ENCODE measurements at places on chromosomes 5 and 9.
A peak's percentile ranks its signal among the peaks of the same experiment; 100 is the strongest.

DNA sequence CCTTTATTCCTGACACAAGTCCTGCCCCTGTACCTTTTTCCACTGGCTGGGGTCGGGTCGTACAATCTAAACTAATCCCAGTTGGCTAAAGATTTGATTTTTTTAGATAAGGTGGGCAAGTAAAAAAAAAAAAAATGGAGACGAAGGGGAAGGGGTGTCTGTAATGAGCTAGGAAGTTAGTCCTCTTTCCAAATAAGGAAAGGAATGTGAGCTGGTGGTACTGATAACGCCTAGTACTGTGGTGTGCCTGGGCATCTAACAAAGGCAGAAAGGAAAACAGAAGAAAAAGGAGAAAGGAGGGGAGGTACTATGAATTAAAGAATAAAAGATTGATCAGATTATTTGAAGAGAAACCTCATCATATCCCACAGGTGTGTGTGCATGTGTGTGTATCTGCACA is 21.3 kb downstream of the PRDM9 start:
- DNase-seq: no peak

DNA sequence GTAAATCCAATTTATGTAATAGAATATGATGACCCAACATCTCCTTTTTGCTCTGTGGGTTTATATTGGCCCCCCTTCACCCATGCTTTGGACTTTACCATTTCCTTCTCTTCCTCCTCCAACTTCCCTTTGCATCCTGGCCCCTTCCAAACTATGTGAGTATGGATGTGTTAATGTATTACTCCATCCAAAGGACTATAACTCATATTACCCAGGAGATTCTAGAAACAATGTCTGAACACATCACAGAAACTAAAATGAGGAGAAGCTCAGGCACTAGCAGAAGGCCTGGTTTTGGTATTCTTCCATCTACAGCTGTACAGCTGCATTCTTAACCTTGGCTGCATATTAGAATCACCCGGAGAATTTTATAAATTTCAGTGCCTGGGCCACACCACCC is 110.7 kb downstream of the PDE4D start:
- no peak for DNase-seq

- DNase-seq: no peak
Observed at GRCh38 chr5:80705801-80706200, 51.0 kb upstream of the DHFR start.

DNA sequence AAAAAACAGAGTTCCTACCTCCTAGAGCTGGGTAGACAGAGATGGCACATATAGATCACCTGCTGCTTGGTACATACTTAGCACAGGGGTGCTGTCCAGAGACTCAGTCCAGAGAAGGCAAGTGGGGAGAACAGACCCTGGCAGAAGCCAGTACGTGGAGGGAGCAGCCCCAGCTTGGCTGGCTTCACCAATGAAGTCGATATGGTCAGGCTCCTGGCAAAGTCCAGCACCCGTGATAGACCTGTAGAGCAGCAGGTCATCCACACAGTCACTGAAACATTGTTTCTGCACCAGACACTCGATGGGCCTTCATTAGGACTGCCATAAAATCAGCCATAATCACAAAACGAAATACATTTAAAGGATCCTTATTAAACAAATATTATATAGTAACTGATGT is 45.8 kb downstream of the WHRN start:
- DNase-seq: no peak

DNA sequence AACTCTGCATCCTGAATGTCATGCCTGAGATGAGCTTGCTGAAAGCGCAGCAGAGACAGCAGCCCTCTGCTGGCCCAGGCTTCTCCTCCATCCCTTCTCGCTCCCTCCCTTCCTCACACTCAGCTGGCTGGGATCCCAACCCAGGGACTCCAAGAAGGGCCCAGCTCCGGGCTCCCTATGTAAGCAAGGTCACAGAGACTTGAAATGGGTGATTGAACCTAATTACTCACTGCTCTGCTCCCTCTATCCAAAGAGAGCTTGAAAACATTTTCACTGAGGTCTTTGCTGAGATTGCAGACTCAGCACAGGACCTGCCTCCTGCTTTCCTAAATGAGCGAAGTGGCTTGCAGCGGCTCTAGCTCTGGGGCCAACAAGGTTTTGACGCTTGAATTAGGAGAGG is 42.8 kb downstream of the RAPGEF1 start:
- DNase-seq: no peak

GRCh38 chr9:119094086-119094485 is 275.1 kb downstream of the BRINP1 start:
- DNase-seq: no peak

- no peak for DNase-seq
Observed at GRCh38 chr9:82799286-82799685, 263.7 kb downstream of the RASEF start.

- peak; percentile 39 for DNase-seq
Observed at GRCh38 chr9:136665111-136665703, 2.5 kb downstream of the EGFL7 start.

DNA sequence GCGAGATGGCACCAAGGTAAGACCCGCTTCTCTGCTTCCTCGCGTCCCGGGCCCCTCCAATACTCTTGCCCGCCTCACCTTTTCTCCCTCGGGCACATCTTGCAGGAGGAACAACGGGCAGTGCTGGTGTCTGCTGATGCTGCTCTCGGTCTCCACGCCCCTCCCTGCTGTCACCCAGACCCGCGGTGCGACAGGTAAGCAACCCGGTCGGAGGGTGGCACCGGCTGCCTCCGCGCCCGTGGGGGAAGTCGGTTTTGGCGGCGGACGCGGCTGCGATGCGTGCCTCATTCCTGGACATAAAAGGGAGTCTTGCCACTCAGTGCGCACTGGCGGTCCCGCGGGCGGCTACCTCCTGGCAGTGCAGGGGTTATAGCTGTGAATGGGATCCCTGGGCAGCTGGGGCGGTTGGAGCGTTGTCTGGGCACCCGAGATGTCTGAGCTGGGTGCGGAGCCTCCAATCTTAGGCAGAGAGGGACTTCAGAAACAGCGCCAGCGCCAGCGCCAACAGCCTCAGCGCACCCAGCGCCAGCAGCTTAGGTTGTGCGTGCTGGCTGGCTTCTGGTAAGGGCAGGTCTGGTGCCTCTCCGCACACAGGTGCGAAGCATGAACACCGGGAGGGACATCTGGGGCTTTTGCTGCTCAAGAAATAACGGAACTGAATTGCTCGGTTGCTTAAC is 488 bp downstream of the COL15A1 start:
- peak; percentile 12 for DNase-seq

DNA sequence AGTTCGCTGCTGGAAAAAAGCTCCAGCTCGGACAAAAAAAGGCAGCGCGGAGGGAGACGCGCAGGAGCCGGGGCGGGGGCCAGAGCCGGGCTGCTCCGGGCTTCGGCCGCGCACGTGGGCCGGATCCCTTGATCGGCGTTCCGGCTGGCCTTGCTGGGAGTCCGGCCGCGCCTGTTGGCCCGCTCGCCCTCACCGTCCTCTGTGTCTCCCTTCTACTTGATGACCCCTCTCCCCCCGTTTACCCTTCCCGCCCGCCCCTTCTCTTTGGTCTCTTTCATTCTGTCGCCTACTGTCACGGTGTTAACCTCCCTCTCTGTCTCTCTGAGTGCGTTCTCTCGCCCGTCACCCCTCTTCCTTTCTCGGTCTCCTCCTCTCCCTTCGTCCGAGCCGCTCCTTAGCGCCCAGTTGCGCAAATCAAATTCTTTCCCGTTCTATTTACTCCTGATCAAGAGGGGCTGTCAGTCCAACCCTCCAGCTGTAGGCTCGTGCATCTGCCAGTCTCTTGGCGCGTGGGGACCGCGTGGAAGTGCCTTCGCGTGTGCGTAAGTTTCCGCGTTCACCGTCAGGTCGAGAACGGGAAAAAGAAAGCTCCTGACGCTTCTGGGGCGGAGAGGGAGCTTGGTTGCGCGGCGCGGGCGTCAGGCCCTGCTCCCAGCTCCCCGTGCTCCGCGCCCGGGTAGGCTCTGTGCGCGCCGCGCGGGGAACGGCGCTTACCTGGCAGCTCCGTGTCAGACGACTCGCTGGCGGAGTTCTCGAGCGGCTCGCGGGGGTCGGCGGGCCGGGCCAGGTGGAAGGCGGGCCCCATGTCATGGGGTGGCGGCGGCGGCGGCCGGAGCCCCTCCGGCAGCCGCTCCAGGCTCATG is 798 bp downstream of the PITX1 start:
- DNase-seq: no peak

- no peak for DNase-seq
Observed at GRCh38 chr9:96603305-96604003, 16.2 kb downstream of the CDC14B start.

- DNase-seq: peak; percentile 26
Observed at GRCh38 chr5:139565411-139566305, 4.5 kb downstream of the UBE2D2 start.

- DNase-seq: no peak
Observed at GRCh38 chr9:8872802-8873201, 1073.2 kb upstream of the DMAC1 start.

GRCh38 chr9:116798521-116798920 is 111.4 kb downstream of the TRIM32 start:
- DNase-seq: no peak

DNA sequence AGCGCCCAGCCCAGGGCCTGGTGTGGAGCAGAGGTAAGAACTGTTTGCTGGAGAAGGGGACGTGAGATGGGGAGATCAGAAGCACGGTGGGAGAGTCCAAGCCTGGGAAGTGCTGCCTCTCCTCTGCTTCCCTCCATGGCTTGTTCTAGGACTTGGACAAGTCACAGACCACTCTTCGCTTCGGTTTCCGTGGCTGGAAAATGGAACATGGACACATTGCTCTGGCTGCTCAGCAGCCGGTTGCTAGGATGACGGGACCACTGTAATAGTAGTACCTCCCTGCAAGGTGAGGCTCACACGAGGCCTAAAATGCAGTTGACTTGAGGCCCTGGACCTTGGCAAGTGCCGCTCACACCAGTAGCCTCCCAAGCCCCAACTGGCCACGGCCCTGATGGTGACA is 175.8 kb upstream of the FSTL4 start:
- DNase-seq: no peak

- no peak for DNase-seq
Observed at GRCh38 chr5:125700380-125700861, 722.8 kb upstream of the GRAMD2B start.

GRCh38 chr5:52452098-52452497 is 335.6 kb upstream of the ITGA1 start:
- DNase-seq: no peak

- no peak for DNase-seq
Observed at GRCh38 chr9:84179531-84179930, 161.0 kb downstream of the SLC28A3 start.

GRCh38 chr9:14348373-14349145 is 34.6 kb upstream of the NFIB start:
- no peak for DNase-seq

DNA sequence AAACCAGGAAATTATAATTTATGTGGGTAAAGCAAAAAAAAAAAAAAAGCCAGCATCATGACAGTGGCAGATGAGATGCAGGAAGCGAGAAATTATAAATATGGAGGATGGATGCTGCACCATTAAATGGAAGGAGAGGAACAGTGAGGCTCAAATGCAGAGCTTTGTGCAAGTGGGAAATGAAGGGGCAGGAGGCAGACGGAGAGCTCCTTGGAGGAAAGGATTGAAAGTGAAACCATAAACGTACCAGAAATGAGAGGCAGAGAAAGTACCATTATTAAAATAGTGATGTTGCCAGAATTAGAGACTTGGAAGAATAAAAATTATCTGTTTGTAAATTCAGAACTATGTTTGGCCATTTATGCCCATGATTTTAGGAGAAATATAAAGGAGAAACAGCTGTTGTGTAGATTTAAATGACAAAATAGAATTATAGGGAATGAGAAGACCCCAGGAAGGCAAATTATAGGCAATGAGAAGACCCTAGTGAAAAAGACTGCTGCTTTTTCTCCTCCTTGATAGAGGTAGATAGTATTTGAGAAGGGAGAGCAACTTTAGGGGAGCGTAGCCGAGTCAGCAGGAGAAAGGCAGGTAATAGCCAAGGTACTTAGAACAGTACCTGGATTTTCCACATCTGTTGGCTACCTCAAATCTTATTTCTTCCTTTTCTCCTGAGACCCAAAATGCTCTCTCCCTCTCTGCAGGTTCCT is 341.0 kb upstream of the CD180 start:
- DNase-seq: no peak

- no peak for DNase-seq
Observed at GRCh38 chr9:71760901-71761300, 7.4 kb downstream of the CEMIP2 start.

- peak; percentile 9 for DNase-seq
Observed at GRCh38 chr5:76081811-76082771, 1.1 kb upstream of the SV2C start.

GRCh38 chr5:173531863-173532262 is 84.6 kb downstream of the BOD1 start:
- no peak for DNase-seq

GRCh38 chr5:58405175-58405574 is 54.7 kb downstream of the PLK2 start:
- DNase-seq: no peak

DNA sequence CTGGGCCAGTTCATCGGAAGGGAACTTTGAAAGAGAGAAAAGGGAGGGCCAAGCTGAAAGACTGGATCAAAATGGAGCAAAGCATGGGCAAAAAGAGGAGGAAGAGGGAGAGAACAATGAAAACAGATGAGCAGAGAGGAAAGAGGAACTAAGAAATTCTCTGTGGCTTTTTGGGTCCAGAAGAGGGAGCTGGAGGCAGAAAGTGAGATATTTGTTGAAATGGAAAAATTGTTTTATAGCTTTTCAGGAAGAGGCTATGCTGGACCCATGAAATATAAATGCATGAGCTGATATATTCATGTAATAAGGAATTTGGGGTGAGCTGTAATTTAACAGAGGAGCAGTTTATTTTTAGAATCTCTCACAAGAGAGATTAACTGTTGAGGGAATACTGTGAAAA is 457.3 kb downstream of the DMAC1 start:
- no peak for DNase-seq

- peak; percentile 43 for DNase-seq
Observed at GRCh38 chr5:164013077-164013670, 507.8 kb downstream of the MAT2B start.

- DNase-seq: peak; percentile 69
Observed at GRCh38 chr9:129068990-129069861, 11.7 kb upstream of the DOLPP1 start.
